Effector CD8-positive, alpha-beta T cell (primary cell): ENCODE measurements at places on chromosomes 4 and X.

GRCh38 chrX:120522820-120523219, 37.9 kb downstream of the CUL4B start:
- DNase-seq, result no peak

DNA sequence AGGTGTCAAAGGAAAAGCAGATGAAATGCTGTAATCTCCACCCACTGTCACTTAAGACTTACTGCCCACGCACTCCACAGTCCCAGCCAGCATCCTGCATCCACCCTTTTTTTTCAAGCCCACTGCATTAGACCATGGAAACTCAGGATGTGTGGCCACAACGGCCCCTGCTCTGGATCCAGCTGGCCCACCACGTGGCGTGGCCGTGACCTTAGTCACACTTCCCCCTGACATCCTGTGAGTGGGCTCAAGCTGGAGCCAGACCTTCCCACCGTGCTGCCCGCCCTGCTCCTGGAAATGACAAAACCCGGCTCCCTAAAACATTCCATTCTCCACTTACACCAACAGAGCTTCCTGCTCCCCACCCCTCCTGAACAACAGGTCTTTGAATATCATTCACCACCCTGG, 588.3 kb upstream of the DIPK2B start:
- DNase-seq, result no peak

- DNase-seq, result no peak
Observed at GRCh38 chr4:119268466-119268865, 53.5 kb downstream of the FABP2 start.

DNA sequence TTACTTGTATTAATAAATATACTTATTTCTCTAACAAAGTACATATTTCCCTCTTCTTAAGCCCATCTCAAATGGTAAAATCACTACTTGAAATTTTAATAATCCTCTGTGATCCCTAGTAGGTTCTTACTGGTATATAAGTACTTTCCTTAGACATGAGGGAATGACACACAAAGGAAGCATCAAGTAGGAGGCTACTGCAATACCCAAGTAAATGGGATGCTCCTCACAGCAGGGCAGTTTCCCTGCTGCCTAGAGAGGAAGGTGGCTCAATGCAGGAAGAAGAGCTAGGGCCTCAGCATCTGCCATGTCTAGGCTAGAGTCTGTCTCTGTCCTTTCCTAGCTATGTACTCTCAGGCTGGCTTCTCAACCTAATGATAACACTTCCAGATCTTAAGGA, 122.1 kb upstream of the DIPK2B start:
- DNase-seq, result no peak

DNA sequence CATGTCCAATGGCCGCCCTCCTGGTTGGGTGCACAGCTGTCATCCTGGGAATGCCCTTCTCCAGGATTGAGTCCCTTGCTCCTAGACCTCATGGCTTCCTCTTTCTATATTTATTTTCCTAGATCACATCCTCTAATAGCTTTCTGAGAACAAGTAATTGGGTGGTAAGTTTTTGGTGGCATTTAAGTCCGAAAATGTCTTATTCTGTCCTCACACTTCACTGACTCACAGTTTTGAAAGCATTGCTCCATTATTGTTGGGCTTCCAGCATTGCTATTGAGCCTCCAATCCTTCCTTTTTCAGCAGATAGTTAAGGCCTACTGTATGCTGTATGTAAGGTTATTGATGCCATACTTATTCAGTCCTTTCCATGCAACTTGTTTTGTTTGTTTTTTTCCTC, 25.9 kb downstream of the PGM2 start:
- DNase-seq, result no peak

DNA sequence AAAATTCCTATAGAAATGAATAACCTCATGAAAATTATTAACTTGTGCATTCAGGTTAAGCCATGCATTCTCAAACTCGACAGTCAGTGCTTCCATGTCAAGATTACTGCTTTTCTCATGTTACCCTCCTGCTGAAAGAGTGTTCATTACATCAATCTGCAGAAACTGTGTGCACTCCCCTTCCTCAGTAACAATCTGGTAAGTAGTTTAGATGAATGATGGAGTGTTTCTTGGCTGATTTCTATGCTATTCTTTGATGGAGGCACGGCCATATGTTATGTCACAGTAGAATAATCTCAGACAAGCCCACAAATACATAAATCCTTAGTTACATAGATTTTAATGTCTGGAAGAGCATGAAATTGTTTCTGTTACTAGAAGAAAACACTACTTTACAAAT, 193.3 kb upstream of the FAM47A start:
- no peak for DNase-seq

- no peak for DNase-seq
Observed at GRCh38 chr4:37524267-37524666, 161.9 kb downstream of the RELL1 start.
